ENCODE measurements at places on chromosomes 6 and 20.

DNA sequence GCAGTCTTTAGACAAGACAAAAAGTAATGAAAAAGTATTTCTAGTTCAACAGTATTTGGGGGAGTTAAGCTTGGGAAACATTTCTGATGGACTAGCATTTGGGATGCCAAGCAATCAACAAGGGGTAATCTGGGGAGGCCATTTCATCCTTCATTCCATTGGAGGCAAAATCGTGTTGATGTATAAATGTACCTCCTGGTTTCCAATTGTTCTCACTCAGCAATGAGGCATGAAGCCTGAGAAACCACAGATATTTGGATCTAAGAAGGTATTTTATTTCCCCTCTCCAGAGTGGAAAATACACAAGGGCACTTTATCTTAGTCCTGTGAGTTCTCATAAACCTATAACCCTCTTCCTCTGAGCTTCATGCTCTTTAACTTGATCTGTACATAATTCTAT lies 68.2 kb downstream of the TBX18 start:
- DNase-seq = no peak

GRCh38 chr6:44002593-44003344 lies 124.5 kb downstream of the MRPL14 start:
- peak; percentile 50 for DNase-seq

- DNase-seq = no peak
Observed at GRCh38 chr6:136969930-136970329, 47.8 kb downstream of the SLC35D3 start.

- DNase-seq = no peak
Observed at GRCh38 chr6:12474167-12475140, 184.3 kb downstream of the EDN1 start.

GRCh38 chr6:16183187-16183664 lies 54.3 kb downstream of the MYLIP start:
- DNase-seq = no peak

All from T-helper 1 cell (primary cell).